ENCODE measurements at places on chromosomes 16 and 17.

- no peak for DNase-seq
These were observed 800 bp downstream of the ZNF747 start for GRCh38 chr16:30533748-30534367.

DNA sequence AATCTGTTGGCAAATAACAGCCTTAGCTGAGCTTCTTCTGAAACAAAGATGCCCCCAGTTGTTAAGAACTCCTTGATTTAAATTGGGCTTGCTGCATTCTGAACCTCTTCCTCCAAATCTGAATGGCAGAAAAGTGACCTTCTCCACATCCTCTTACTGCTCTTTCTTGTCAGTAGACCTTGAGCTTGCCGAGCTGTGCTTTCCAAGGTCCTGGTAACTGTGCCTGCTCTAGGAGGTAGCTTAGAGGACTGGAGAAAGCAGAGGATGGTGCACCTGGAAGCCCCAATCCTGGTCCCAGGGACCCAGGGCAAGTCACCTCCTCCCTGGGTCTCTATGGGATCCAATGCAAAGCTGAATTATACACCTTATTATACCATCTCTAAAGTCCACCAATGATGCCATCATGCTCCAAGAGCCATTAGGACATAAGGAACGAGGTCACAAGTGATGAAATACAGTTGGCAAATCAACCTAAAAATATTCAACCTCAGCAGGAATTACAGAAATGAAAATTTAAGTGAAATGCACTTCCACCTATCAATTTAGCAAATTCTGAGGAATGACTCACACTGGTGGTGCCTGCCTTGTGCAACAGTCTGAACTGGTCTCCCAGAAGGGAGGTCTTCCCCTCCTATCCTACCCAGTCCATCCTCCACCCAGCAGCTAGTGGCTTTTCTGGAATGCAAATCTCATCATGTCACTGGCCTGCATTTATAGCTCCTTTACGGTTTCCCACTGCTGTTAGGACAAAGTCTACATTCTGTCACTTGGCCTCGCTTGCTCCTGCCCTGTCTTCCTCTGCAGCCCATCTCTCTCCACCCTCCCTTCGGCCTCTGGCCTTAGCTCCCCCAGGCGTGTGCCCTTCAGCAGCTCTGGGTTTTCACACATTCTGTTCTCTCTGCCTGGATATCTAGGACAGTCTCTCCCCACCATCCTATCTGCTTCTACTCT is 36.6 kb downstream of the TOM1L2 start:
- no peak for DNase-seq

- DNase-seq: no peak
These were observed 6.5 kb downstream of the MT1X start for GRCh38 chr16:56688762-56689161.

DNA sequence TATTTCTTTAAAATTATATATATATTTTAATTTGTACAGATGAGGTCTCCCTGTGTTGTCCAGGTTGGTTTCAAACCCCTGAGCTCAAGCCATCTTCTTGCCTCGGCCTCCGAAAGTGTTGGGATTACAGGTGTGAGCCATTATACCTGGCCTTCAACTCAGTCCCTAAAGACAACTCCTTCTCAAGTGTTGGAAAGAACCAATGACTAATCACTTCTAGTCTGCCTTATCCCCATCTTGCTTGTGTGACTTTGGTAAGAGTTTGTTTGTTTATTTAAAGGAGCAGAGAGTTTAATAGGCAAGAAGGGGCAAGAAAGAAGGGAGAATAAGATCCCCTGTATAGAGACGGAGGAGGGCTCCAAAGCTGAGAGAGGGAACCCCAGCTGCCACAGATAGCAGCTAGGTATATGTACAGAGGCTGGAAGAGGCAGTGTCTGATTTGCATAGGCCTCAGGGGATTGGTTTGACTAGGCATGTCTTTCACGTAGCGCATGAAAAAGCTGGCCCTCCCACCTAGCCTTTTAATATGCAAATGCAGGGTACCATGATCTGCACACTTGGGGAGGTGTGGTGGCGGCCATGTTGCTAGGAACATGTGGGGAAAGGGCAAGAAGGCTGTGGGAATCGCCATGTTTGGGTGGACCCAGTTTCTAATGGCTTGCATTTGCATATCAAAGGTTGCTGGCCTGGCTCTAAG is 21.5 kb downstream of the ABCC1 start:
- DNase-seq: no peak

- DNase-seq: no peak
These were observed 98.7 kb downstream of the ABCC12 start for GRCh38 chr16:48057048-48057447.

DNA sequence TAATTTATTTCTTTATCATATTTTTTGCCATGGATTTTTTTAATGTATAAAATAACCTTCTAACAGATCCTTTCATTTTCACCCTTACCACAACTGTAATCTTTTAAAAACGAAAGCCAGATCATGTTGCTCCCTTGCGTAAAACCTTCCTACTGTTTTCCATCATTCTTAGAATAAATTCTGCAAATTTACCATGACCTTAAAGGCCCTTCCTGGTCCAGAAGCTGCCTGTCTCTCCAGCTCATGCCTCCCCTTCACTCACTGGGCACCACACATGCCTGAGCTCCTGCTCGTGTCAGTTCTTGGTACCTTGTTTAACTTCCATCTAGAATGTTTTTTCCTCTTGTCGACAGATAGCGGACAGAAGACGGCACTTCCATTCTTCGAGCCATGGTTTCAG is 245.0 kb upstream of the CDH5 start:
- DNase-seq: no peak

DNA sequence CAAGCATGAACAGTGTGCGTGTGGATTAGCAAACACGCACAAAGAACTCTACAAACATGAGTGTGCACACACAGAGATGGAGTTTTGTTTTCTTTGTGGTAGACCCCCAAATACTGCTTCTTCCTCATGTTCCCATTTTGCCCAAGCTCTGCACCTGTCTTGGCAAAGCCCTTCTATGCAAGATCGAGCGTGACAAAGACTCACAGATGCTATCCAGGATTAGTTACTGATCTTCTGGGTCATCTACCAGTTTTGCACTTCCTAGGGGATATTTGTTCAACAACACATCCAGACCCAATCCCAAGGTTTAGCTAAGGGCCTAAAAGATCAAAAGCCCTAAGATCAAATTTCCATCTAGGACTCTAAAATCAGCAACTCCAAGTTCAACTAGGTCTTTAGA is 16.0 kb downstream of the LRRC36 start:
- no peak for DNase-seq

DNA sequence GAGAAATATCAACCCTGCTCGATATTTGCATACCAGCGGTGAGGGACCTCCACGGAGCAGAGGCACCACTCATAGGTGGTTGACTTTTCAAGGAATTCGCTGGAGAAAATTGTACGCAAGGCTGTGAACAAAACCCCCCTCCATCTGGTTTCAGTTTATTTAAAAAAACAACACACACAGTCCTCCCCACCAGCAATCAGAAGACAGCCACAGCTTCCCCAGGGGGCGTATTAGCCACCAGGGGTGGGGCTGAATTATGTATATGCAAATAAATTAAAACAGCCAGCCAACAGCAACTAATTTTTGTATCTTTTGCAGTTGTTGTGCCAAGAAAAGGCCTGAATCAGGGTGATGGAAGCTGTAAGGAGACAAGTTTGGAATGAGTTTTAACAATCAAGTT is 5.9 kb upstream of the HSD11B2 start:
- no peak for DNase-seq

- DNase-seq: no peak
These were observed 18.1 kb upstream of the DNAH17 start for GRCh38 chr17:78595135-78595810.

GRCh38 chr17:40542558-40543411 is 22.5 kb downstream of the CCR7 start:
- DNase-seq: peak; percentile 74

DNA sequence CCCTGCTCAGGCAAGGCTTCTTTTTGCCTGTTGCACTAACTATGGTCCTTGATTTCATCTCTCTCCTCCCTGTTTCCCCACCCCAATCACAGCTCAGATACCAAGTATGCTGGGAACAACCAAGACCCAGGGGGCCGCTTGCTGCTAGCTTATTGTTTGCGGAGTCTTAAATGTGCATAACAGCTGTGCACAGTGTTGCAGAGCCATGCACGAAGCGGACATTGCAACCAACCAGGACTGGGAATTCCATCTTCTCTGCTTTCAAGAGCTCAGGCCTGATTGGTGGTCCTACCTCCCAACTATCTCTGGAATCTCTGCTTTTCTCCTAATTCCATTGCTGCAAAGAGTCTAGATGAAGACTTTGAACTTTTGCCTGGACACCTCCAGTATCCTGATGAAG is 281.3 kb upstream of the TNRC6C start:
- no peak for DNase-seq

GRCh38 chr17:61253362-61253761 is 146.3 kb upstream of the TBX2 start:
- DNase-seq: no peak

- DNase-seq: no peak
These were observed 741 bp downstream of the PLK1 start for GRCh38 chr16:23679274-23679985.

DNA sequence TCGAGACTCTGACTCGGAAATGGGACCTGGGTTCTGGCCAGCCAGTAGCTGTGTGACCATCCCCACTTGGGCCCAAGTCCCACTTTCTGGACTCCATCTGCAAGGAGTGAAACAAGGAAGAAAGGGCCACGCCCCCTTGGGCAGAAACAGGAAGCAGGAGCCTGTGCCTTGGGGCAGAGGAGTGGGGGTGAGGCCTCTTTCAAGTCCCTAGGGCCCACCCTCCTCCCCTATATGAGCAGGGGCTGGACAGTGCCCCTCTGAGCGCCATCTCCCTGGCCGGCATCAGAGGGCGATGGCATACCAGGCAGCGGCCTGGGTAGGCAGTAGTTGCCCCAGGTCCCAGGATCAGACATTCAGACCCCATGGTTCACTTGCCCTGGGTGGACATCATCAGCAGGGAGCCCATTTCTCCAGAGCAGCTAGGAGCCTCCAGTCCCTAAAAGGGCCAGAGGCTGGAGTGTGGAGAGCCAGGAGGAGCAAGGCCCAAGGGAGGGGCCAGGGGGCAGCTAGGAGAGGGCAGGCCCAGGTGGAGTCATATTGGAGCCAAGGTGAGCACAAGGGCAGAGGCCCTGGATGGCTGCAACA is 7.1 kb downstream of the BCAR1 start:
- no peak for DNase-seq

- DNase-seq: no peak
These were observed 3.5 kb downstream of the CANT1 start for GRCh38 chr17:79006046-79006445.

DNA sequence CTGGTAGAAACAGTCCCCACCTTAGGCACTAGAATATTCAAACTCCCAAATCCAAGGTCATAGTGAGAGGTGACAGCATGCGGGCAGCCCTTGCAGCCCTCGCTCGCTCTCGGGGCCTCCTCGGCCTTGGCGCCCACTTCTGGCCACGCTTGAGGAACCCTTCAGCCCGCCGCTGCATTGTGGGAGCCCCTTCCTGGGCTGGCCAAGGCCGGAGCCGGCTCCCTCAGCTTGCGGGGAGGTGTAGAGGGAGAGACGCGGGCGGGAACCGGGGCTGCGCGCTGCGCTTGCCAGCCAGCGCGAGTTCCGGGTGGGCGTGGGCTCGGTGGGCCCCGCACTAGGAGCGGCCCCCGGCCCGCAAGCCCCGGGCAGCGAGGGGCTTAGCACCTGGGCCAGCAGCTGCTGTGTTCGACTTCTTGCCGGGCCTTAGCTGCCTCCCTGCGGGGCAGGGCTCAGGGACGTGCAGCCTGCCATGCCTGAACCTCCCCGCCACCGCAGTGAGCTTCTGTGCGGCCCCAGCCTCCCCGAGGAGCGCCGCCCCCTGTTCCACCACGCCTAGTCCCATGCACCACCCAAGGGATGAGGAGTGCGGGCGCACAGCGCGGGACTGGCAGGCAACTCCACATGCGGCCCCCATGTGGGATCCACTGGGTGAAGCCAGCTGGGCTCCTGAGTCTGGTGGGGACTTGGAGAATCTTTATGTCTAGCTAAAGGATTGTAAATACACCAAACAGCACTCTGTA is 45.0 kb downstream of the KPNA2 start:
- DNase-seq: no peak

DNA sequence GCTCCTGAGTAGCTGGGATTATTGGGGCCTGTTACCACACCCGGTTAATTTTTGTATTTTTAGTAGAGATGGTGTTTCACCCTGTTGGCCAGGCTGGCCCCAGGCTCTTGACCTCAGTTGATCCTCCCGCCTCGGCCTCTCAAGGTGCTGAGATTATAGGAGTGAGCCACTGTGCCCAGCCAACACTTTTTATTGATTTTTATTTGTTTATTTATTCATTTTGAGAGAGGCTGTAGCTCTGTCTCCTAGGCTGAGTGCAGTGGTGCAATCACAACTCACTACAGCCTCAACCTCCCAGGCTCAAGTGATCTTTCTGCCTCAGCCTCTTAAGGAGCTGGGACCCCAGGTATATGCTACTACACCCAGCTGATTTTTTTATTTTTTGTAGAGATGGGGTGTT is 54.7 kb downstream of the TNRC6A start:
- DNase-seq: no peak

GRCh38 chr17:55068862-55069811 is 100.6 kb downstream of the STXBP4 start:
- no peak for DNase-seq

- DNase-seq: peak; percentile 72
These were observed 9.9 kb upstream of the NAGS start for GRCh38 chr17:43994272-43995149.

GRCh38 chr16:30761427-30761927 is 385 bp downstream of the CFAP119 start:
- DNase-seq: peak; percentile 68

- DNase-seq: peak; percentile 69
These were observed 36.1 kb downstream of the RNF112 start for GRCh38 chr17:19447085-19447583.

GRCh38 chr17:13484020-13484419 is 117.7 kb downstream of the HS3ST3A1 start:
- no peak for DNase-seq

GRCh38 chr17:79969906-79970305 is 65.8 kb downstream of the TBC1D16 start:
- no peak for DNase-seq

GRCh38 chr17:20066253-20066652 is 57.1 kb downstream of the SPECC1 start:
- no peak for DNase-seq

GRCh38 chr16:85860413-85861094 is 38.4 kb upstream of the IRF8 start:
- no peak for DNase-seq

GRCh38 chr17:44601539-44601938 is 44.3 kb downstream of the FZD2 start:
- DNase-seq: no peak

DNA sequence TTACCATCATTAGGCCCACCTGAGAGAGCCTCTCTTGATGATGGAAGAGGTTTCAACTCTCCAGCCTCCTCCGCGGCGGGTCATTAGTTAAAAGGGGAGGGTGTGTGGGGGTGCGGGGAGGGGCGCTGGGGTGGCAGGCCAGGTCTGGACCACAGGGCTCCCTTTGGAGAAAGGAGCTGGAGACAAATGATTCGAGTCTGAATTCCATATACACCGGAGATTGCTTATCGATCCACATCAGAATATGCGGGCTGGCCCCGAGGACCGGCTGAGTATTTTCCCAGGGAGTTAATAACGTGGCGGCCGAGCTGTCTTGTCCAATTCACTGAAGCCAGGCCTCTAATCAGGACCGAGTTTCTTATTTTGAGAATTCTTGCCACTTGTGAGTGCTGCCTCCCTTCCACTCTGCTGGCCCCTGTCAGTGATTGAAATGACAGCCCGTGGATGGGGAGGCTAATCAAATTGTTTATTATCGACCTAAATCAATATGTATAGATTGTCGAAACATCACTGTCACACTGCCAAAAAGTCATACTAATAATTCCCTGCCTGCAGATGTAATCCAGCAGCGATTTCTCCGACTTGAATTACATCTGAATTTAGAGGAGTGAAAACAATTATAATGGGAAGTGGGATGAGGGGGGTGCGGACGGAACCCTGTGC is 202.7 kb downstream of the SALL1 start:
- no peak for DNase-seq

- DNase-seq: no peak
These were observed 335.7 kb downstream of the SEC14L1 start for GRCh38 chr17:77476498-77476897.

Data from natural killer cell treated with Interleukin-12 subunit alpha and Interleukin-12 subunit beta and Interleukin-15 and Interleukin-18, amount 100 ng/mL, for 72 hours (primary cell).